ENCODE measurements at places on chromosomes 12 and 14. TPM values are rescaled to one million over a fixed set of nuclear protein-coding genes. Genes with fewer than 3 reads are reported as not detected.

Gene ERBB3
- 228 TPM for total RNA-seq

Gene TAS2R42
- total RNA-seq: not detected

Gene SLC24A4
- total RNA-seq: 1.8 TPM

Gene KRT7
- 335 TPM for total RNA-seq

Gene KLHDC2
- 71.2 TPM for total RNA-seq

Gene SCARB1
- 102 TPM for total RNA-seq

Gene DLK1
- 7.0 TPM for total RNA-seq

Gene HVCN1
- total RNA-seq: 7.1 TPM

Gene AMN
- total RNA-seq: 204 TPM

Gene BMAL2
- total RNA-seq: 8.2 TPM
